CD4-positive, alpha-beta T cell treated with Interferon gamma for 1 hour (primary cell): ENCODE measurements at places on chromosomes 1 and 21.

- no peak for DNase-seq
These were observed 176.5 kb upstream of the ST6GALNAC5 start for GRCh38 chr1:76690766-76691165.

DNA sequence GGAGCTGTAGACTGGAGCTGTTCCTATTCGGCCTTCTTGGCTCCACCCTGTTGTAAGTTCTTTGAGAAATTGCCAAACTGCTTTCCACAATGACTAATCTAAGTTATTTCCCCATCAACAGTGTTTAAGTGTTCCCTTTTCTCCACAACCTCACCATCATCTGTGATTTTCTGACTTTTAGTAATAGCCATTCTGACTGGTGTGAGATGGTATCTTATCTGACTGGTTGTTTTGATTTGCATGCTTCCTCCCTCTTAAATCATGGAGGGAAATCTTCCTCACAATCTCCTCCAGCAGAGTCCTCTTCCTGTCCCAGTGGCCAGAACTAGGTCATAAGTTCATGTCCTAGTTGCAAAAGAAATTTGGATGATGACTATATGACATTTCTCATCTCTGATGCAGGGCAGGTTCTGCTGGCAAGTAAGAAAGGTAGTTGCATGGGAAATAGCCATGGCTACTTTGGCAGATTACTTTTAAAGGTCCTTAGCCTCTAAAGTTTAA lies 294.0 kb downstream of the LRRC40 start:
- DNase-seq: no peak

DNA sequence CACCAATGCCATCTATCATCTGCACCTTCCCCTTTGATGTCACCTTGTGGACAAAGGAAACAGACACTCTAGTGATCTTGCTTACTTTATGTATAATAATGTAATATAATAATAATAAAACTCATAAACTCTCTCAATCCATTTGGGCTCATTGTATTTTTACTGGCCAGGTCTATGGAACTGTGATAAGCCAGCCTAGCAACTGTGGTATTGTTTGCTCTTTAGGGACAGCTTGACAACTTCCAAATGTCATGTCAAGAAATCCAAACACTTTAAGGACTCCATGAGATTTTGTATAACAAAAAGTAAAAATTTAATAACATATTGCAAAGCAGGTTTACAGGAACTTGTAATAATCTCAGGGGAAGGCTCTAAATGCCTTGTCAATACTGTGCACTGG lies 1163.4 kb upstream of the TMPRSS15 start:
- no peak for DNase-seq

DNA sequence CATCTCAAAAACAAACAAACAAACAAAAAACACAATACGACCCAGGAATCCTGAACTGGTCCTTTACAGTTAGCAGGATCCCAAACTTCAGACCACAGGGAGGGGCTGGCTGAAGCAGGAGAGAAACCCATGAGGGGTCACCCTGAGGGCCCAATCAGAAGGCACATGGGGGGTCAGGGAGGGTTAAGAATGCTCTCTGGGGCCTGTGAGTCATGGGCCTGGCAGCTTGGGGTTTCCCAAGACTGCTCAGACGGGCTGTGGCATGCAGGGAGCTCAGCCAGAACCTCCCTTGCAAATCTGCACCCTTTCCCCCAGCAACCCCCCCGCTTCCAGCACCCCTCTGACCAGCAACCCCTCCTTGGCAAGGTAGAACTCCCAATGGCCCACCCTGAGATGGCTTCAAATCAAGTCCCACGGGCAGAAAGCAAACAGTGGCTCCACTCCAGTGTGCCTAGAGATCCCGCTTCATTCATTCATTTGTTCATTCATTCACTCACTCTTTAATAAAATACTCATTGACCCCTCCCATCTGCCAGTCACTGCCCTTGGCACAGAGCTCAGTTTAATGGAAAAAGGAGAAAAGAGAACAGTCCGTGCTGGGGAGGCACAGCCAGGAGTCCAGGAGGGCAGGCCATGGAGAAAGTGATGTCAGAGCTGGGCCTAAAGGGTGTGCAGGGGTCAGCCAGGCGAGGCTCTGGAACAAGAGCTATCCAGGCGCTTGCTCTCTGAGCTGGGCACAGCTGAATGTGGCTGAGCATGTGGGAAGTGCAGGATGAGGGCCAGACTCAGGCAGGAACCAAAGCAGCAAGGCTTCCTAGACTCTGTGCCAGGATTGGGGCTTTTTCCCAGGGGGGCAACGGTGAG lies 8.2 kb downstream of the UQCRHL start:
- no peak for DNase-seq

- no peak for DNase-seq
These were observed 59.9 kb downstream of the MAN1C1 start for GRCh38 chr1:25676488-25676887.

- DNase-seq: peak; percentile 25
These were observed 65.5 kb upstream of the CR1L start for GRCh38 chr1:207579436-207579799.

DNA sequence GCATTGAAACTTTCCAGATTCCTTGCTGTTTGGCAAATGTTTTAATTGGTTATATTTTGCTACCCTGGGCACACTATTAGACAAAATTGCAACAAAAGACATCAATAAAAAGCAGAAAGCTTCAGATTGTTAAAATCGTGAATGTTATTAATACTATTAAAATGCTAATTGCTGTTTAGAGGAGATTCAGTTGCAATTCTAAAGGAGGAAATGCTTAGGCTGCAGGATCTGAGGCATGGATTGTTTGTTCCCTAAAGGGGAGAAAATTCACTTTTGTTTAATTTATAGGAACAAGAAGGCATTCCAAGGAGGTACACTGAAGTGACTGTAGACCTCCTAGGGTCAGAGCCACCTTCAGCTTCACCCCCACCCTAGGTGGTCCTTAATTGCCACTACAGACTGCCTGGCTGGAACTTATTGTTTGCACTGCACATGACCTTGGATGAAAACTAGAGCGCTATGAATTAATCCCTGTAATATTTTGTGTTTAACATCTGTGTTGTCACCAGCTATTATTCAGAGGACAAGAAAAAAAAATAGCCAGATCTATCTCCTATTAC lies 1266.9 kb upstream of the ADGRL2 start:
- no peak for DNase-seq

DNA sequence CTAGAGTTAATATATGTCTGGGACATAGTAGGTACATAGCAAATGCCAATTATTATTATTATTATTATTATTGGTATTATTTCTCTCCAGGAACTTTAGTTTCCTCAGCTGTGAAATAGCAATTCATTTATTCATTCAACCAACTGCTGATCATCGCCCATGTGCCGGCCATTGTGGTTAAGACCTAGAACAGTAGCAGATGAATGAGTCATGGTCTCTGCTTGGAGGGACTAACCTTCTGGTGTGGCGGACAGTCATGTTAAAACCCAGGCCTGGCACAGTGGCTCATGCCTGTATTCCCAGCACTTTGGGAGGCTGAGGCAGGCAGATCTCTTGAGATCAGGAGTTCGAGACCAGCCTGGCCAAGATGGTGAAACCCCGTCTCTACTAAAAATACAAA lies 23.8 kb upstream of the LDLRAP1 start:
- no peak for DNase-seq

DNA sequence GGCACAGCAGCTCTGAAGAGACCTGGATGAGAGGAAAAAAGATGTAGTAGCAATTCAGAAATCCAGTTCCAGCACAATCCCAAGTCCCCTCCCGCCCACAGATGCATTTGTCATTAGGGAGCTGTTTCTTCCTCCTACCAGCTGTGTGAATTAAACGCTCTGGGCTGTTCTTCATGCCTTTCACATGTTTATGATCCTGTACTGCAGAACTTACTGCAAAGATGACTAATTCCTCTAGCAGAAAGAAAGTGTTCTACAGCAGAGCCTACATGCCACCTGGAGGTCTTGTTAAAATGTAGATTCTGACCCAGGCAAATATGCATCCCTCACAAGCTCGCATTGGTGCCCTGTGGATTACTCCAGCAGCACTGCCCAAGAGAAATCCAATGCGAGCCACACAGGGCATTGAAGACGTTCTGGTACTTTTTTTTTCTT lies 6.5 kb downstream of the ENO1 start:
- DNase-seq: no peak

GRCh38 chr1:80023358-80023757 lies 1016.8 kb upstream of the ADGRL4 start:
- no peak for DNase-seq

DNA sequence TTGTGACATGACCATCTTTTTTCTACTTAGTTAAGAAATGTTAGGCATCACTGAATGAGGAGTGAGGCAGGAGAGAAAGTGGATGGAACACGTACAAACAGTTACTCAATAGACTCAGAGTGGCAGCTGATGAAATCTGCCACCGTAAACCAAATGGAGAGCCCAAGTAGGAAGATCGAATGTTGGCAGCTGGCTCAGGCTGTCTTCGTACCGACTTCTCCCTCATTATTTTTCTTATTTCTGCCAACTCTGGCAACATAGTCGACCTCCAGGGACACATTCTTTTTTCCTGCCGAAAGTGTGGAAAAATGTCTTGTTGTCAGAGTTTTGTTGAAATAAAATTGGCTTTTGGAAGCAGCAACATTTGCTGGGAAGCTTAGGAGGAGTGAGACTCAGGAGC lies 143.3 kb downstream of the GREM2 start:
- DNase-seq: no peak

- no peak for DNase-seq
These were observed 104.8 kb downstream of the EBNA1BP2 start for GRCh38 chr1:43067233-43067745.

GRCh38 chr1:245748240-245748639 lies 593.5 kb downstream of the KIF26B start:
- DNase-seq: no peak

DNA sequence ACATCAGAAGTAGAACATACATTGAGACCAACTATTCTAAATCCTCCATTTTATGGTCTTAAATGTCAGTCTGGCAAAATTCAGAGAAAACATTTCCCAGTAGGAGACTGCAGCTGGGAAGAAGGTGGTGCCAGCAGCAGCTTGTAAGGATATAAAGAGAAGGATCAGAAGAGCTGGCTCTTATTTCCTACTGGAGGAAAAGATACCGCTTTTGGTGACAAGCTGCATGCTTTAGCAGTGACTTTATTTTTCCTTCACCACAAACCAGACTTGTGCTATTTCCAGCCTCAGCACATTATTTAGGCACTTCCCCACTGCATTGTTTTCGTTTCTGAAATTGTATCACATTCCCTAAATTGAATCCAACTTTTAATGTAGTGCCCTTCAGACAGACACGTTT lies 28.4 kb downstream of the RNF11 start:
- DNase-seq: no peak

- peak; percentile 89 for DNase-seq
These were observed at the start of gene SCAMP3 for GRCh38 chr1:155261852-155262673. Gene SCAMP3 (minus strand): TSS chr1:155262360. CDS start chr1:155262151, 209 bp downstream.

DNA sequence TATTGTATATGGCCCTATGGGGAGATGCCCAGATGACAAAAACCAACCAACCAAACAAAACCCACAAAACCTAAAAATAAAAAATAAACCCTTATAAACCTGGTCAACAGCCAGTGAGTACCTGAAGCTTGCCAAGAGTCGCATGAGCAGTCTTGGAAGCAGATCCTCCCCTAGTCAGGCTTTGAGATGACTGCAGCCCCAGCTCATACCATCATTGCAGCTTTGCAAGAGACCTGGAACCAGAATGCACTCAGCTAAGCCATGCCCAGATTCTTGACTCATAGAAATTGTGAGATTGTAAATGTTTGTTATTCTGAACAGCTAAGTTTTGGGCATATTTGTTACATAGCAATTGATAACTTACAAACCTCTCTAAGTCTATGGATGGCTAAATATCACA lies 326.8 kb downstream of the HLX start:
- DNase-seq: no peak

- peak; percentile 51 for DNase-seq
These were observed at the start of gene CR1 for GRCh38 chr1:207495801-207496792. Gene CR1 (plus strand): TSS chr1:207496157. CDS start chr1:207496268, 111 bp downstream.

GRCh38 chr1:159972443-159973205 lies 18.6 kb upstream of the SLAMF9 start:
- DNase-seq: no peak

DNA sequence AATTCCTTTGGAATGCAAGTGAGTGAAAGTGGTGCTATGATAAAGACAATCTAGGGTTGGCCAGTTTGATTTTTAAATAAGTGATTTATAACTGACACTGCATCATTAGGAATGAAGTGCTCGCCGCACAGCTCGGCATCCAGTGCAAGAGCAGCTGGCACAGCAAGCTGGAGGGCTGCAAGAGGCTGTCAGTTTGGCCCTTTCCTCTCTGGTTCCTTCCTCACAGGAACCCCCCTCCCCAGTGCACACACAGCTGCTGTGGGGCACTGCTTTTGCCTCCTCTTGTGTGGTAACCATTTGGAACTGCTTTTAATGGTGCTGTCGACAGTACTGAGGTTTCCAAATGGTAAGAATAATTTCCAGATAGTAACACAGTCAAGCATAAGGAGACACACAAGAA lies 10.4 kb upstream of the BCAR3 start:
- no peak for DNase-seq

DNA sequence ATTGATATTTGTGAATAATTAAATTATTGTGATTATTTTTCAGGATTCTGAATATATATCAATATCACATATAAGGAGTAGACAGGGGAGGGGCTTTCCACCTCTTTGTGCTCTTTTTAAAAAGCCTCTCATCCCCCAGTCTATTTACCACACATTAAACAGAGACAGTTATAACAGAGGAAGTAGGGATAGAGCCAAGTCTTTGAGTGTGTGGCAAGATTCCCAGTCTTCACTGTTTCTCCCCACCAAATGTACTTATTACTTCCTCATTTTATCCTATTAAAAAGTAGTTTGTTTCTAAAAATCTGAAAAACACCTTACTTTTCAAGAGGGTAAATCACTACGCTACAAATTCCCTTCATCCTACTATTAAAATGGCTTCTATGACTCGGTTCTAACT lies 46.7 kb downstream of the EPS15 start:
- no peak for DNase-seq

DNA sequence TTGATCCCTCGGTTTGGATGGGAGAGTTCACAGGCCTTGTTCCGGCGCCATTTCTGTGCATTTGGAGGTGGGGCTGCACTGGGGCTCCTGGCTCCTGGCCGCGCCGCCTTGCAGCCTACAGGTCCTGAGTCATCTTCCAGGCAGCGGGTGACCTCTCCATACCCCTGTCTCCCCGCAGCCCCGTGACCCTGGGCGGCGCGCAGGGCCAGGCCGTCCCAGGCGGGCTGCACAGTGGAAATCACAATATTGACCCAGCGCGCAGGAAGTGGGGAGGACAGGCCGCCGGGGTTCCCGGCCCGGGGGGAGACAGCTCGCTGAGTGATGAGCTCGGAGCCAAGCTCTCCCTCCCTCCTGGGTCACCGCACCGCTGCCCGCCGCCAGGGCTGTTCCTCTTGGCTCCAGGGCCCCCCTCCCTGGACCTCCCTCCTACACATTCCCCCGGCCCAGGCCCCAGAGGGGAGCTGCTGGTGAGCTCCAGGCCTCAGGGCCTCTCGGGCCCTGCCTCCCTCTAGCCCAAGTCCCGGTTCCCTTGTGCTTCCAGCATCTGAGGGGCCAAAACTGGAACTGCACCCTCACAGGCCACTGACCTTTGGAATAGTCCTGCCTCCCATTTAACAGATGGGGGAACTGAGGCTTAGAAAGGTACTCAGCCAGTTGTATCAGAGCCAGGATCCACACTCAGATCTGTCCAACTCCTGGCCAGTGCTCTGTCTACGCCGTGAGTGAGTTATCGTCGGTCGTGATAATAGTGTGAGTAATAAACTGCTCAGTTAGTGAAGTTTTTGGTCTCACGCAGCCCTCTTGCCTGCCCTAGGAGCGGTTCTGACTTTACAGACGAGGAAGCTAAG lies 142.9 kb upstream of the WNT4 start:
- DNase-seq: no peak
